Activated T-helper 17 cell treated with anti-CD3 and anti-CD28 coated beads, Interleukin-2, amount 50 U/mL, for 72 hours (primary cell): ENCODE measurements at places on chromosomes 6 and 20.

GRCh38 chr6:133837801-133838349 is 51.0 kb upstream of the TCF21 start:
- ATAC-seq: peak; percentile 72

- no peak for ATAC-seq
Measured at GRCh38 chr20:61516346-61517208, 264.5 kb downstream of the CDH4 start.

- no peak for ATAC-seq
Measured at GRCh38 chr20:4998160-4998651, 3.1 kb downstream of the SLC23A2 start.

DNA sequence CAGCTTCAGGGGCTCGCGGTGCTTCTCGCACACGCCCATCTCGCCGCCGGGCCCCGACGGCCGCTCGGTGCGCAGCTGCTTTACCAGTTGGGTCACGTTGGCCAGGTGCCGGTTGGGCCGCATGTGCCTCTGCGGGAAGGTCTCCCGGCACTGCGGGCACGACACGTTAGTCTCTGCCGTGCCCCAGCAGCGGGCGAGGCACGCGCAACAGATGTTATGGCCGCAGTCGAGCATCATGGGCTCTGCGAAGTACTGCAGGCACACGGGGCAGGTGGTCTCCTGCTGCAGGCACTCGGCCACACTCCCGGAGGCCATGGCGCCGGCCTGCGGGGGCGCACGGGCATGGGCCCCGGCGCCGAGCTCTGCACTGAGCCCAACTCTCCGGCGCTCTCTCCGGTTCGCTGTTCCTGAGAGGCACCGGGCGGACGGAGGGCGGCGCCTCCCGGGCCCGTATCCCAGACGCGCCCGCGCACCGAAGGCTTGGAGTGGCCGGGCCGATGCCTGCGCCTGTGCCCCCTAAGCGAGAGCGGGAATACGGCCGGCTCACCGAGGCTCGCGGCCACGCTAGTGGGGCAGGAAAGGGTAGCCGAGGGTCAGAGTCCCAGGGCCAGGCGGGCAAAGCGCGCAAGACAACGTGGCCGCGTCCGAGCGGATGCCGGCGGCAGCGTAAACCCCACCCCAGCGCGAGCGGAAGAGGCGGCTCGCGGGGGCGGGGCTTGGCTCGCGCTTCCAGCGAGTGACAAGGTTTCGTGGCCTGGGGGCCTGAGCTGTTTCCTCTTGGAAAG is at the start of gene TRIM27:
TRIM27 (minus strand) TSS at position 668 of the 785 bp plus-strand sequence; CDS start at position 315, 353 bp downstream.
- ATAC-seq: peak; percentile 83

DNA sequence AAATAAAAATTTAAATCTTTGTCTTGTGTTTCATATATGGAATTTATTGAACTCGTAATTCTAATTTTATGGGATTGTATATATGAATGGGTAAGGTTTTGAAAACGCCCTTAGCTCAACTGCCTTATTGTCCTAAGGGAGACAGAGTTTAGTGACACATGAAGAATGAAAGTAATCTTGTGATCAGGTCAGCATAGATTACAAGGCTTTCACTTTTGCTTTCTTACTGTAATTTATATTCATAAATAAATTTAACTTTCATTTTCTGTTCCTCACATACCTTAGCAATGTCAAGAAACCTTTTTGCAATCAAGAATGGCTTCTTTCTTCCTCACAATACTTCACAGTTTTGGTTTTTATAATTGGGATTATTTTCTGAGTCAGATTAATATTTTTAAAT is 14.4 kb downstream of the KPNA5 start:
- ATAC-seq: peak; percentile 75
